K562 (cell line): ENCODE measurements at places on chromosomes 3 and 15. TPM values are rescaled to one million over a fixed set of nuclear protein-coding genes. Genes with fewer than 3 reads are reported as not detected.
A peak's percentile ranks its signal among the peaks of the same experiment; 100 is the strongest.

- DNase-seq: no peak
Observed at GRCh38 chr15:27061739-27062138, 90.8 kb downstream of the GABRG3 start.

DNA sequence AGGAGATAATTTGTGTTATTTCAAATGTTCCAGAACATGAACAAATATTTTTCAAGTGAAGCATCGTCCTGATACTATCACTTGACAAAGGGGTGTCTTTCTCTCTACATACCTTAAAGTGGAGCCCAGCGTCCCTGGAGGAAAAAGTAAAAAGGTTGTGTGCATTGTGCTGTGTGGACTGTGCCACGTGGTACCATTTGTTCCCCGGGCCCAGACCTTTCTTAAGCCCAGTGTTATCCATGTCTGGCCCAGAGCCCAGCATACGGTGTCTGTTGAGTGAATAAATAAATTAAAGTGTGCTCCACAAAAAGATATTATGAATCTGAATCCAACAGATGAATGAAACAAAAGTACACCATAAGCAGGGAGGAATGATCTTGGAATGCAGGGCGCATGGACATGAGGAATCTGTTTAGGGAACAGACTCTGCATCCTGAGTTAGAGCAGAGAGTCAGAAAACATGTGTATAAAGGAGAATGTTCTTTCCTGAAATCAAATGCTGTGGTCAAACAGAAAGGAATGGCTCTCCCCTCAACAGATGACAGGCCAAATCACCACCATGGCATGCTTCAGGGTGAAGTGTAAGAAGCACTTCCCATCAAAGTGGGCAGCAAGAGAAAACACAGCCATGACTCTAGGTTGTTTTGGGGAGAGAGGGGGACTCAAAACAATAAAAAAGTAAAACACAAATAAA lies 8.1 kb upstream of the PRSS50 start:
- no peak for DNase-seq

CD200R1L gene
- polyA plus RNA-seq: not detected in 2 replicates

GRCh38 chr3:33441225-33441976 lies 1.2 kb upstream of the UBP1 start:
- no peak for DNase-seq

DNA sequence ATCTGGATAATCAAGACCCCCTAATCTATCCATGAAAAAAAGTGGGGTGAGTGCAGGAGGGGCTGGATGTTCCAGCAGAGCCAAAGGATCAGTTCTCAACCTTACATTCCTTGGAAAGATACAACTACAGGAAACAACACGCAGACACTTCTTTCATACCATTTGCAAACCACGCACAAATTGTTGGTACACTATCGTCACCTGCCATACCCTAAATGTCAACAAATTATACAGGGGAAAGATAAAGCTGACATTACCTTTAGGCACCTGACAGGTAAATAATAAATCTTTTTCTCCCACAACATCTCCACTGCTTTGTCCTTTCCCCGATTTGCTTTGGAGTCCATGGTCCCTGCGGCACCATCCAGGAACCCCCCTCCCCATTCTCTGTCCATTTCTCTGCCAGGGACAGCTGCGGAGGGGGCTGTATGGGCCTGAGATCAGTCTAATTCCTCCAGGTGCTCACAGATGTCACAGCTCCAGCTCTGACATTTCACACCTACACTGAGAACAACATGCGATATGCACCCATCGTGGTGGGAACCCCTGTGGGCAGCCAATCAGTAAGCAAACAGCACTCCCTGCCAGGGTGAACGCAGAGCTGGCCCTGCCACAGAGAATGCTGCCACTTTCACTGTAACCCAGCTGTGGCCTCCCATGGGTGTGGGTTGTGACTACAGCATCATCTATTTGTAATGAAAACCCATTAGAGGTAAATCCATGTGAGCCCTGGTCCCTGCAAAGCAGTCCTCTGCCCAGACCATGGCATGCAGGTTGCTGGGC lies 37.7 kb upstream of the BCL2L10 start:
- no peak for DNase-seq

PARP15 gene
- polyA plus RNA-seq: 0.13 and 0.61 TPM in 2 replicates

GRCh38 chr15:101120473-101120872 lies 131.4 kb downstream of the CHSY1 start:
- no peak for DNase-seq

ZNF80 gene
- polyA plus RNA-seq: not detected in 2 replicates

- no peak for DNase-seq
Observed at GRCh38 chr15:82138306-82138705, 92.5 kb upstream of the MEX3B start.

- DNase-seq: peak; percentile 77
Observed at GRCh38 chr15:63818191-63818590, 15.6 kb downstream of the HERC1 start.

- DNase-seq: no peak
Observed at GRCh38 chr3:9761919-9762318, 7.8 kb downstream of the CAMK1 start.

SMCO1 gene
- polyA plus RNA-seq: 0.05 TPM in 1 of 2 replicates, not detected in the other

DNA sequence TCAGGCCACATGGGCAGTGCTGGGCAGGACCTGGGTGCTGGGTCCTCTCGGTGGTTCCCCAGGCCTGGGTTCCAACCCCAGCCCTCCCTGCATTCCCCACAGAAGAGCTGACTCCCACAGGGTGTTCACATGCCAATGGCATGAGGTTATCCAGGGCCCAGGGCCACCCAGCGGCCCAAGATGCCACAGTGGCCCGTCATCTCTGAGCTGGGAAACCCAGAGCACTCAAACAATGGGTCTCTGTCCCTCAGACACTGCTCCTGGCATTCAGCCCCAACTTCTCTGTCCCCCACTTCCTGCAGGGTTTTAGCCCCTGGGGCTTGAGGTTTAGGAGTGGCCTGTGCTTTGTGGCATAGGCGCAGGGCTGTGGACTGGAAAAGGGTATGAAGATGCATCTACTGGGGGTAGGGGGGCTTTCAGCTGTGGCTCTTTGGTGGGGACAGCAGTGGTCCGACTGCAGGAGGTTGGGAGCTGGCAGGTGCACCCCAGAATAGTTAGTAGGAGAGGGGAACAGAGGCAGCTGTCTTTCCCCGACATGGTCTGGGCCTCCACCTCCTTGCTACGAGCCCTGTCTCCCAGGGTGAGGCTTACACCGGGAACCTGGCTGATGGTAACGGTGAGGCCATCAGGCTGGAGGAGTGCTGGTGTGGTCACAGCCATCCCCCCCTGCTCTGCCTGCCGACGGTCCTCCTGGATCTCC lies 1.7 kb downstream of the CCDC9B start:
- no peak for DNase-seq

DNA sequence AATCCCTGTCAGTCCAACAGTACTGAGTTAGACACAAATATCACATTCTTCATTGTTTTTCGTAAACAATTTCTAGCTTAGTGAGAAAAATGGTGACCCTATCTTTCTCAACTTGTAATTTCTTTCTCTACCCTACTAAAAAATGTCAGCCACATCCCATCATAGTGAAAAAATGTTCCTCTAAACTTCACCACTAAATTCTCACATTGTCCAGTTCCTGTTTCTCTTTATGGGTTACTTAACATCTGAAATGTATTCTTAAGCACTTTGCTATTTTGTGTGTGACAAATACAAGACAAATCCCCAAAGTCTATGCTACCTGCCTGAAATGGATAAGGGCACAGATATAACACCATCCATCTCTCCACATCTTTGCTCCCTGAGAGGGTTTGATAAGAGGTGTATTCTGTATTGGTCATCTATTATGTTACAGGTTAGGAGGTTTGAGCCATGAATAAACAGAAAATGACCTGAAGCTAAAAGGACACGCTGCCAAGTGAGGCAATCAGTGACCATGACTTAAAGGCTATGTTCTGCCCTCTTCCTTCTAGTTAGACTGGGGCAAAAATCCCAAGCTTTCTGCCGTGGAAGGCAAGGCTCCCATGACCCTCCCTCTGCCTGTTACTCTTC lies 118.2 kb downstream of the GADL1 start:
- no peak for DNase-seq

- no peak for DNase-seq
Observed at GRCh38 chr3:52373676-52374075, 57.6 kb downstream of the DNAH1 start.

GRCh38 chr3:8852511-8852910 lies 83.1 kb upstream of the OXTR start:
- DNase-seq: no peak

- DNase-seq: peak; percentile 57
Observed at GRCh38 chr15:92521624-92522008, 127.9 kb downstream of the ST8SIA2 start.

RPL35A gene
- 2,582 and 2,839 TPM in 2 replicates for polyA plus RNA-seq

DNA sequence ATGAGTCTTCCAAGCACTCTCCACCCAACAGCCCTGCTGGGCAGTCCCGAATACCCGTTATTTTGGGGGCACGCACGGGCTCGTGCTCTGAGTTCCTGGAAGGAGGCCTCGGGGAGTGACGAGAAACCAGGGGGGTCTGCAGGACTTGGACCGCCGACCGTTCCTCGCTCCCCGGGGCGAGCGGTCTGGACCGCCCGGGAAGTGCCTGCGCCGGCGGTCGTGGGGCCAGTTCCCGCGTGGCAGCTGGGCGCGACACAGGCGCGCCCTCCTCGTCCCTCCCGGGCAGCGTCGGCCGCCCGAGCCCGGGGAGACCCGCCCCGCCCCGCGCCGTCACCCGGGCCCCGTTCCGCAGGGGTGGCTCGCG lies 387 bp downstream of the GNB4 start:
- DNase-seq: peak; percentile 65

DNA sequence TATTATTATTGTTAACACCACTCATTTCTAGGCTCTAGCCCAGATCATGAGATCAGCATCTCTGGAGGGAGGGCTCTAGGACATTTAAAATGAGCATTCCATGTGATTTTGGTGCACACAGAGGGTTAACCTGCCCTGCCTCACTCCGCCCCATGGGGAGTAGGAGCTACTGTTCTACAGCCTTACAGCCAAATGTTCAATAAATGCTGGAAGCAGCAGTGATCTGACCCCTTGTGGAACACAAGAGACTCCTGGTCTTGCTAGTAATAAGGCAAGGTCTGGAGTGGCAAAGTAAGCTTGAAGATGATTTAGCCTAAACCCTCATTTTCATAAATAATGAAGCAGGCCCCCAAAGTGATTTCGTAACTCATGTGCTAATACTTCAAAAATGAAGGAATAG lies 166.4 kb upstream of the EOMES start:
- DNase-seq: no peak

UROC1 gene
- polyA plus RNA-seq: not detected in 2 replicates

DNA sequence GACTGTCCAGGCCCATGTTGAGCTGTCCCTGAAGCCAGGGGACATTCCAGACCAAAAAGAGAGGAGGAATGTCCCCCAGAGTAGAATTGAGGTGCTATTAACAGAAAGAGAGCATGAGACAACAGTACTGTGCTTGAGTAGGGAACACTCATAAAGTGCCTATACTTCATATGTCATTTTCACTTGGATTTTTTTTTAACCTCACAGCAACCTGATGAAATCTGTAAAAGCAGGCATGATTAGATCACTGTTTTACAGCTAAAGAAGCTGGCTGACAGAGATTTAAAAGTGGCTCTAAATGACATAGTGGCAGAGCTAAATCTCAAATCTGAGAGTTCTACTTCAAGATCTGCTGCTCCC lies 18.8 kb downstream of the PODXL2 start:
- no peak for DNase-seq

DNA sequence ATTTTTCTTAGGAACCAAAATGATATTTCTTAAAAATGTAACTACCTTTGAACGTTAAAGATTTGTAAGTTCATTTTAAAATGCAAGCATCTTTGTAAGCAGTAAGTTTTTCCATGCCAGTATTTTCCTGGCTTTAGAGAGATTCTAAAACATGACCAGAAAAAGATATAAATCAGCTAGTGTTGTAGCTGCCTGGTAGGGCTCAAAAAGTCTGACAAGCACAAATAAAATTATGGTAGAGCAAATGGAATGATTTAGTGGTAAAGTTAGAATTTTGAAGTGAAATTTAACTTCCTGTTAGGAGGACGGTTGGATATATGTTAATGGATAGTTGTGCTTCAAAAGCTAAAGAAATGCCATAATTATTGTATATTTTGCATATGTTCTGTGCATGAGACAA lies 29.7 kb downstream of the GABRR3 start:
- no peak for DNase-seq

DNA sequence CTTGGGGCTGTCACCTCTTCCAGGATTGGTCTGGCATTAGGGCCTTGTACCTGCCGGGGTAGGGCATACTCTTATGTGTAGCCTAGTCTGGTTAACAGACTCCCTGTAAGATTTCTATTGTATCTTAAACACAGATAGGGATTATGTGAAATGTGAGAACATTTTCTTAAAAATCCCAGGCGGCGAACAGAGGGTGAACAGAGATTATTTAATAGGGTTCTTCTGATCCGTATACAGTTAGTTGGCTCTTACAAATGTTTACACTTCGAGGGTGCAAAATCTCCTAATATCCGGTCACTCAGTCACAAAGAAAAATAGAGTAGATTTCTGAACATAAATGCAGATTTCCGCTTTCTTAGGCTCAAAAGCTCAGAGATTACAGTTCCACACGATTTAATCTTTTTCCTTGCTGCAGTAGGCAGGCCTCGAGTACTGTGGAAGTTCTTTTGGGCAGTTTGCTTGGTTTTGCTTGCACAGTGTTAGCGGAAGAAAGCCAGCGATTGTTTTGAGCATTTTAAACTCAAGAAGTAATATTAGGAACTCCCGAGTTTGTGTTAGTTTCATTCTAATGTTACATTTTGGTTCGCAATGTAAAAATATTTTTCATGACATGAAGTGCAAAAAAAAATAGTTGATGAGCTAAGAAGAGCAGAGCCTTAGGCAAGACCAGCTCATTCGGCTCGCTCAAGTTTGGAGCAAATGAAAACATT lies 993 bp downstream of the PLCL2 start:
- no peak for DNase-seq

GRCh38 chr3:183385698-183386613 lies 42.5 kb downstream of the MCF2L2 start:
- peak; percentile 59 for DNase-seq

DNA sequence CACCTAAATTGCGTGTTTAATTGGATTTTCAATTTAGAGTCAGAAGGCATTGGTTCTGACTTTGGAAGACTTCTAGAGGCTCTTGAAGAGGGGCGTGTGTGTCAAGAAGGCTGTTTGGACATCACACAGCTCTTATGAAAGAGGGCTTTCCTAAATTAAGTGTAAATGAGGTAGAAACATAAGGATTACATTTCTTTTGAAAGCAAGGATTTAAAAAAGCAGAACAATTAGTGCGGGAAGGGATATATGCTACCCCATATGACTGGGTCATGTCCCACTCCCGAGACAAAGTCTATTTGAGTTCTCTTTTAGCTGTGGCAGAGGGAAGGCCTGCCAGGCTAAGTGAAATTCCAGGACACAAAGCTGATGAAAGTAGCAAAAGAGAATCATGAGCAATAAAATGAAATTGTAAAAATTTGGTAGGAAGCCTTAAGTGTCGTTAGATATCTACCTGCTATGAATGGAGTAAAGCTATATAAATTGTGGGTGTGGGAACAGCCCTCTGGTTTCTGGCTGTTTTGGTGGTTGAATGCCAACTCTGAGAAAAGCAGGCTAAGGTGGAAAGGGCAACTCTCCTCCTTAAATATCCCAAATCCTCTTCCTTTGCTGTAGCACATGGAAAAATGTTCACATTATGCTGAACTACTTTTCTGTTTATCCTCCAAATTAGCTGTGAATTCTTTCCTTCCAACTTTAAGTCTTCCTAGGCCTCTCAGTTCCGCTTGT lies 100.6 kb upstream of the TSC22D2 start:
- no peak for DNase-seq
